NCI-H510A treated with DMSO at 0.1 percent for 48 hours (cell line): ENCODE measurements at places on chromosomes 3 and 15.

- DNase-seq: no peak
These were observed 10.8 kb upstream of the LRRC2 start for GRCh38 chr3:46576879-46577278.

- DNase-seq: peak; percentile 77
These were observed 34.8 kb upstream of the CD47 start for GRCh38 chr3:108125550-108126071.

DNA sequence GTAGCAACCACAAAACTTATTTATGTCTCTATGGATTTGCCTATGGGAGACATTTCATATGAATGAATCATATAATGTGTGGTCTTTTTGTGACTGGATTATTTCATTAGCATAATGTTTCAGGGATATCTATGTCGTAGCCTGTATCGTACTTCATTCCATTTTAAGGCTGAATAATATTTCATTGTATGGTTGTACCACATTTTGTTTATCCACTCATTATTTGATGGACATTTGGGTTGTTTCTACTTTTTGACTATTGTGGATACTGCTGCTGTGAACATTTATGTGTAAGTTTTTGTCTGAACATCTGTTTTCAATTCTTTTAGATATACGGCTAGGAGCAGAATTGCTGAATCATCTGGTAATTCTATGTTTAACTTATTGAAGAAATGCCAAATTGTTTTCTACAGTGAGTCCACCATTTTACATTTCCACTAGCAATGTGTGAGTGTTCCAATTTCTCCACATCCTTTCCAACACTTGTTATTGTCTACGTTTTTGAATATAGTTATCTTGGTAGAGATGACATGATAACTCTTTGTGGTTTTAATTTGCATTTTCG, 134.4 kb upstream of the DAZL start:
- DNase-seq: no peak

GRCh38 chr3:125140818-125141595, 71.5 kb downstream of the SLC12A8 start:
- no peak for DNase-seq

DNA sequence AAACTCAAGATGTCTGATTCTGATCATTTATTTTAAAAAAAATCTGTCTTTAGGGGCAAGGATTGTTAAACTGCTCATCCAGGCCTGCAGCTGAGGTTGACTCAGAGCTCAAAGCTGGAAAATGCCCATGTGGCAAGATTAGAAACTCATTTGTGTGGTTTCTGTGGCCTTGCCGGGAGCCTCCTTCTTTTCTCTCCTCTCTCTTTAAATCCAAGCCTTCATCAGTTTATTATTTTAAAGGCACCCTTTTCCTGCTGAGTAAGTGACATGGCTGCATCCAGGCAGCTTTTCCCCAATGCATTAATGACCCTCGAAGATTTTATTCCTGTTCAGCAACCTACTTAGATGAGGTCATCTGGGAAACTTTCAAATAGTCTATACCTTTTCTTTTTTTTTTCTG, 221.3 kb upstream of the CDIN1 start:
- DNase-seq: no peak

GRCh38 chr15:74433592-74434262, at the start of gene SEMA7A:
Gene SEMA7A (minus strand): TSS chr15:74433958. CDS start chr15:74433918, 40 bp downstream.
- peak; percentile 56 for DNase-seq

- DNase-seq: no peak
These were observed at the start of gene ACTC1 for GRCh38 chr15:34795267-34796081. Gene ACTC1 (minus strand): TSS chr15:34795549. CDS start chr15:34794808, 741 bp downstream.
